ENCODE measurements at places on chromosomes 2 and 18.
A peak's percentile ranks its signal among the peaks of the same experiment; 100 is the strongest.

- no peak for DNase-seq
Observed at GRCh38 chr2:227234429-227234828, 70.0 kb downstream of the COL4A3 start.

DNA sequence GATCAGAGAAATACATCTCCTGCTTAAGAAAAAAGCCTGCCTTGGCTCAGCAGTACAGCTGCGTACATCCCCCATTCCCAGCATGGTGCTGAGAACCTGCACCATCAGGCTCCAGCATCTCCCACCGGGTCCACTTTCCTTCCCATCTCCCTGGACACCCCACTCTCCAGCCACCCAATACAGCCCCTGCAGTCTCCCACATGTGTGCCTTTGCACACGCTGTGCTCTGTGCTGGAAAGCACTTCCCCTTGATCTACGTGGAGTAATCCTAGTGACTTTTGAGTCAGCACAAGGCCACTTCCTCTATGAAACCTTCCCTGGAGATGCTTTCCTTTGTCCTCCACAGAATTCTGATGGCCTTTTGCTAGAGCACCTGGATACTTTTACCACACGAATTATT lies 17.0 kb downstream of the STAT1 start:
- DNase-seq = no peak

DNA sequence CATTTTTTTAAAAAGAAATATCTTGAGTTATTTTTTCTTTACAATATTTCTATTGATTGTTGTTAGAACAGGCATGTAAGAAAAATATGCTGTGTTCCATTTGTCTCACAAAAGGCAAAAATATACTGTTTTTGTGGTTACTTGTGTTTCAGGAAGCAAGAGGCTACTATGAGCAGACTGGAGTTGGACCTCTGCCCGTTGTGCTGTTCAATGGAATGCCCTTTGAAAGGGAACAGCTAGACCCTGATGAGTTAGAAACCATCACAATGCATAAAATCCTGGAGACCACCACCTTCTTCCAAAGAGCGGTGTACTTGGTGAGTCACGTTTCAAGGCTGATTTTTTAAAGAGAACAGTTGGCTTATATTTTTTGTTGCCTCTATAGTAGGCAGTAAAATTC lies 54.7 kb downstream of the UGGT1 start:
- DNase-seq = no peak

DNA sequence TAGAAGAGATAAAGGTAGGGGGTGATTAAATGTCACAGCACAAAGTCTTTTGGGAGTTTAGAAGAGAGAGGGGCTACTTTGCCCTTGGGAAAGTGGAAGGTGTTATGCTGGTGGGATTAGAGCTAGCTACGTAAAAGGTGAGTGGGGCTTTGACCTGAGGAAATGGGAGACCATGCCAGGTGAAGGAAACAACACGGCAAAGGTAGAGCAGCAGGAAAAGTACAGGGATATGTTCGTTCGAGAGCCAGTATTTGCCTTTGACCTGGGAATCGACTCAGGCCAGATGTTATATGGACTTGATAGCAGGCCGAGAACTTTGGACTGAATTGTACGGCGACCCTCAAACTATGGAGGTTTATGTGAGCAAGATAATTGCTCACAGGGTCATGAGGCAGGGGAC lies 55.7 kb upstream of the ACKR3 start:
- DNase-seq = no peak

GRCh38 chr18:70671889-70672565 lies 383.2 kb downstream of the SOCS6 start:
- no peak for DNase-seq

DNA sequence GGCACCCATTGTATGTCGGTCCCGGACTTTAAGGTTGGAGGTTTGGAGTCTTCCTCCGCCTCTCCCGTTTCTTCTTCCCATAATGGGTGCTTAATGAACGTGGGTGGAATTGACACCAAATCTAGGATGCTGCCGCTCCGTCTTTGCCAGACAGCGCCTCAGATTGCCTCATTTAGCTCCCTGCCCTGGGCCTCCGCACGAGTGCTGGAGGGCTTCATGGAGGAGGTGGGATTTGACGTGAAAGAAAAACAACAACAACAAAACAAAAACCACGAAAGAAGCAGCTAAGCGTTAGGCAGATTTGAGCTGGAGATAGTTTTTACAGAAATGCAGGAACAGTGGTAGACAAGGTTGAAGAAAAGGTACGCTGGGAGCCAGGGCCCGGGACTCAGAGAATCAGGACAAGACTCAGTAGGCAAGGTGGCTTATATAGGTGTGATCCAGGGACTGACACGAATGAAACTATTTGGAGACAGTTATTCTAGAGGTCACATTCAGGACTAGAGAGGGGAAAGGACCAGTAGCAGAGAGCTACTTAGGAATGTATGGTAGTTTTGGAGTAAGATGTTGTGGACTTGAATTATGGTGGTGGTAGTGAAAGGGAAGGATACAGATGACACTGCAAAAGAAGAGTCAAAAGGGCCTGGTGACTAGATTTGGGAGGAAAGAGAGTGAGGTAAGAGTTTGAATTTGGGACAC lies 605 bp downstream of the ZNF2 start:
- DNase-seq = no peak

- DNase-seq = no peak
Observed at GRCh38 chr2:231717281-231718171, 9.2 kb downstream of the PTMA start.

- DNase-seq = no peak
Observed at GRCh38 chr2:162974771-162975170, 136.2 kb upstream of the KCNH7 start.

DNA sequence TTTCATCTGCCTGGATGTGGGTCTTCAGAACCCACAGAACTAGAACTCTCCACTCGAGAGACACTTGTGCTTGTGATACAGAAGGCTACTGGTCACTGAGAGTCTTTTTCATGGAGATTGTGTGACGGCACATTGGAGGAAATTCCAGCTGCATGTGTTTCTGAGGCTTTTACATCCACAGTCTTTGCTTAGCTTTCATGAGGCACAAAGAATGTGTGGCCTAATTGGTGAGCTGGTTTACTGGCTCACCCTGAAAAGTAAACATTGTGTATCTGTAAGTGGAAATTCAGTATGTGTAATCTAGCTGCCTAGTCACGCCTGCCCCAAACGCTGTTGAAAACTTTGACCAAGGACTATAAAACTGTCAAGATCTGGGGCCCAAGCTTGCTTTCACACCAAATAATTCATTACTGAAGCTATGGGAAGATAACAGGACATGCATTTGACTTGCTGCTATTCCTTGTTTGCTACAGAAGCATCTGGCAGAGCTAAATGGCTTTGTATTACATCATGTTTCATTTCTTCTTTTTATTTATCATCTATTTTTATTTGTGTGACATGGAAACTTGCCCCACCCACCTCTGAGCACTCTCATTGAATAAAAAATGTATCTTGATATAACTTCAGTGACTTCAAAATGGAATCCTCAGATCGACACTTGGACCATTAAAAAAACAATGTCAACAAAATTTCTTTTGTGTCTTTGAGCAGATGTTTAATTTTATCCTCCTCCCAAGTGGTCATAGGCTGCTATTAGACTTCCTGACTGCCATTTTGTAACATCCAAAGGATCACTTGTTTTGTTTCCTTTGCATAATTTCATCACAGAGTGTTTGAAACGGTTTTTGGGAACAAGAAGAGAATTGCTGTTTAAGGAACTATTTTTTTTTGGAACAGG lies 80.2 kb downstream of the EFEMP1 start:
- DNase-seq = peak; percentile 99

DNA sequence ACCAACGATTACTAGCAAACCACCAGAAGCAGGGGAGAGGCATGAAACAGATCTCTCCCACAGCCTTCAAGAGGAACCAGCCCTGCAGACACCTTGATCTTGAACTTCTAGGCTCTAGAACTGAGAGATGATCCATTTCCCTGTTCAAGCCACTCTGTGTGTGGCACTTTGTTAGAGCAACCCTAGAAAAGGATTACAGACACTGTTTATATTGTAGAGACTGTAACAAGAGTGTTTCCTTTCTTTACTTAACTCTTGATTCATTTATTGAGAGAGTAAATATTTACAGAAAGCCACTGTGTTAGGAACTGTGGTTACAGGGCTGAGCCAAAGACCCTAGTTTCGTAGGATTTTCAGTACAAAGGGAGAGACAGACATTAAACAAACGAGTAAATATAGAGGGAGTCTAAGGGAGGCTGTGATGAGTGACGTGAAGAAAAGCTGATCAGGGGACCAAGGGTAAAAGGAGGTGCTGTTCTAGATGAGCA lies 10.9 kb downstream of the CCDC68 start:
- no peak for DNase-seq

DNA sequence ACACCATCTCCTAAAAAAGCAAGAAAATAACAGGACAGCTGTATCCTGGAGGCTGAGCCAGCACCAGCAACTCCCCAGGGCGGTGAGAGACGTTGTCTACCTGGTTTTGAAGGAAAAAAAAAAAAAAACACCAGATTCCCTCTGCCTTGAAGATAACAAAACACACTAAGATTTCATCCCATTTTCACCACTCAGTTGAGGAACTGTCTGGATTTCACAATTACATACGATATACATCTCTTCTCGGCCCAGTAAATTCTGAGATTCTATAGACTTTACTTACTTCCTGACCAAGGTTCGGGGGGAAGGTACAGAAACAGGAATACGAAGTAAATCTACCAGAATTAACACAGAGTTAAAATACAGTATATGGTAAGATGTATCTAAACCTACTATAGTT lies 8.5 kb downstream of the ZNF516 start:
- no peak for DNase-seq

DNA sequence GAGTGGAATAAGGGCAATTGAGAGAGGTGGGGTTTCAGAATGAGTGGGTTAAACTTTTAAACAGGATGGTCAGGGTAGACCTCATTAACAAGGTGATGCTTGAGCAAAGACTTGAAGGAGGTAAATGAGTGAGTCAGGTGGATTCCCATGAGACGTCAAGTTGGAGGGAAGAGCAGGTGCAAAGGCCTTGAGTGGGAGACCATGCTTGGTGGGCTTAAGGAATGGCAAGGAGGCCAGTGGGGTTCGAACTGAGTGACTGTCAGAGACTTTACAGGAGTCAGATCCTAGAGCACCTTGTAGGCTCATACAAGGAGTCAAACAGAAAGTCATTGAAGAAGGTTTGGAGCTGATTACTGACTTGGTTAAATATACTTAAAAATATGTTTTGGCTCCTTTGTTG lies 284.1 kb downstream of the CYRIA start:
- no peak for DNase-seq

DNA sequence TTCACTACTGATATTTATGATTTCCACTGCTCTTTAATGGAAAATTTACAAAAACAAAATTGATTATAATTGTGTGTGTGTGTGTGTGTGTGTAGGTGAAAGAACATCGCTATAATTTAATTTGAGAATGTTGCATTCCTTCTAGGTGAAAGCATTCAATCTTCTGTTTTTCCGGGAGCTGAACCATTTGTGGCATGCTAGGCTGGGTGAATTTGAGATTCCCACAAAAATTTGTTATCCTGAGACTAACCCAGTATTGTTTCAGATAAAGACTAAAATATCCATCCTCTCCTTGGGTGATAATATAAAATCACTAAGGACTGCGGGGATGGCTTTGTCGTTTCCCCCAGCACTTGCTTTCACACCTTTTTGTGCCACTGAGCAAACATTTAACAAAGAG lies 911.2 kb upstream of the PIK3C3 start:
- DNase-seq = no peak

DNA sequence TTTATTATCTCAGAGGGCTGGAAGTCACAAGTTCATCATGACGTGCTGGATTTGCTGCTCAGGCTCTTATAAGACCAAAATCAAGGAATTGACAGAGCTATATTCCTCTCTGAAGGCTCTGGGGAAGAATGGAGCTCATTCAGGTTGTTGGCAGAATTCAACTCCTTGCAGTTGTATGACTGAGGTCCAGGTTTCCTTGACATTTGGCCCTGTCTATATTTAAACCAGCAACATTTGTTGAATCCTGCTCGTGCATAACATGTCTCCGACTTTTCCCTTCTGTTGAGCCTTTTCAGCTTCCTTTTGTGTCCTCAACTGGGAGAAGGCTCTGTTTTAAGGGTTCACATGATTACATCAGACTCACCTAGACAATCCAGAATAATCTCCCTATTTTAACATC lies 203.4 kb downstream of the PDE11A start:
- DNase-seq = no peak

- DNase-seq = no peak
Observed at GRCh38 chr2:49271060-49271606, 116.8 kb upstream of the FSHR start.

DNA sequence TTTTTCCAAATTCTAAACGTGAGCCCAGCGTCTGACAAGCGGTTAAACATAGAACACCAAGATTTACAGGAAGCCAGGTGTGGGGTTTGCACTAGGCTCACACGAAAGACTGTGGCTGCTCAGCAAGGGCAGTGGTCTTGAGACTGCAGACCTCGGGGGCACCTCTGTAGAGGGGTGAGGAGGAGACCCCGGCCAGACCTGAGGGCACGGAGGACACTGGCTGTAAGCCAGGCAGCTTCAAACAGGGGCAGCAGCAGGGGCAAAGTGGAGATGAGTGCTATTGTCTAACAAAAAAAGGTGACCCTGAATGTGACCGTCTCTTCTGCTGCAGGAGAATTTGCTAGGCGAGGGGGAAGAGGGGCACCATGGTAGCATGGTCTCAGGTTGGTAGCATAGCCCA lies 140.3 kb downstream of the CYP26B1 start:
- no peak for DNase-seq

- DNase-seq = no peak
Observed at GRCh38 chr18:57436191-57436964, 1.2 kb downstream of the ONECUT2 start.

DNA sequence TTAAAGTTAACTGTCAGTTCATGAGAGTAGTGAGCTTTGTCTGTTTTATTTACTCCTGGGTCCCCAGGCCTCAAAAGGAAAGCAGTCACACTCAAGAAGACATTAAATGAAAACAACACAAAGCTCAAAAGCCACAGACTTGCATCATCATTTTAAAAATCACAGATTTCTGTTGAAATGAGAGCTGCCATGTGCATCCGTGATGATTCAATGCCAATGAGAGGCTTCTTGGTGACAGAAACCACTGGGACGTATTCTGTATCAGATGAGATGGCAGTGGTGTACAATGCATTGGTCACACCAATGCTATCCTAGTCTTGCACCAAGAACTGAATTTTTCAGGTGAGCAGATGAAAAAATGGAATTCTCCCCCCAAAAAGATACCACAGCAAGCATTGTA lies 204.8 kb downstream of the ANAPC1 start:
- DNase-seq = no peak
